ENCODE measurements at places on chromosomes 2 and 18. TPM values are rescaled to one million over a fixed set of nuclear protein-coding genes. Genes with fewer than 3 reads are reported as not detected.

Gene ADD2
- 15.4 TPM for total RNA-seq

Gene C1GALT1C1L
- total RNA-seq = not detected

Gene TNFAIP6
- not detected for total RNA-seq

Gene LHCGR
- not detected for total RNA-seq

Gene CXCR4
- 17.2 TPM for total RNA-seq

Gene ONECUT2
- under 0.01 TPM for total RNA-seq

Gene TFCP2L1
- not detected for total RNA-seq

Gene SRBD1
- total RNA-seq = 17.9 TPM

Gene MERTK
- 13.4 TPM for total RNA-seq

Gene VWA3B
- not detected for total RNA-seq

Gene EGR4
- total RNA-seq = not detected

Gene ERICH2
- total RNA-seq = not detected

Gene ST8SIA3
- not detected for total RNA-seq

Gene IL1RL2
- total RNA-seq = not detected

Gene MEP1B
- not detected for total RNA-seq

Gene ZNF396
- total RNA-seq = not detected

Gene NPAS2
- 21.7 TPM for total RNA-seq

Gene LYPD6
- 3.9 TPM for total RNA-seq

Gene EFR3B
- total RNA-seq = 0.67 TPM

Gene AQP12A
- total RNA-seq = not detected

Gene RGPD4
- total RNA-seq = not detected

Gene TUBA4A
- 13.6 TPM for total RNA-seq

Gene FEV
- not detected for total RNA-seq

Measured in mammary microvascular endothelial cell (primary cell).